ENCODE measurements at places on chromosomes 5 and 9.

GRCh38 chr5:115461093-115461492, 83.5 kb downstream of the FEM1C start:
- no peak for DNase-seq

DNA sequence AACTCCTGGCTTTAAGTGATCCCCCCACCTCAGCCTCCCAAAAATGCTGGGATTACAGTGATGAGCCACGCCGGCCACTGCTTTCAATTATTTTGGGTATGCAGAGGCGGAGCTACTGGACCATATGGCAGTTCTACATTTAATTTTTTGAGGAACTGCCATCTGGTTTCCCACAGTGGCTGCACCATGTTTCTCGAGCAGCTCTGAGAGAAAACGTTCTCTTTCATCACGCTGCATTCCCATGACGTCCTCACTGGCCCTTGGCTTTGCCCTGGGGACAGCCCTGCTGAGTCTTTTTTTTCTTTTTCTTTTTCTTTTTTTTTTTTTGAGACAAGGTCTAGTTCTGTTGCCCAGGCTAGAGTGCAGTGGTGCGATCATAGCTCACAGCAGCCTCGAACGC, 35.5 kb upstream of the GRHPR start:
- no peak for DNase-seq

DNA sequence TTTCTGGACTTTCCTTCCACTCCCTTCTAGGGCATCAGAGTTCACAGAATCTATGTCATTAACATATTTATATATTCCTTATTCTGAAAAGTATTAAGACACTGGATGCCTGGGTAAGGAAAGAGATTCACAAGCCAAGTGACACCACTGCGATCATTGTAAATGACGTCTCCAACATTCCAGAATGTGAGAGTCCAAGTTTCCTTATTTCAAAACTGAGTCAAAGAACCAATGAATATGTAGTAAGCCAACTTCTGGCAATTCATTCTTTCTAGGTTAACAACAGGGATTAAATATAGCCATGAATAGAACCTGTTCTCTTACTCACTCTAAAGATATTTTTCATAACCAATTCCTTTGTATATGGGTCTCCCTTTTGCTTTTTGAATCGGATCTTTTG, 18.1 kb downstream of the RAI14 start:
- no peak for DNase-seq

DNA sequence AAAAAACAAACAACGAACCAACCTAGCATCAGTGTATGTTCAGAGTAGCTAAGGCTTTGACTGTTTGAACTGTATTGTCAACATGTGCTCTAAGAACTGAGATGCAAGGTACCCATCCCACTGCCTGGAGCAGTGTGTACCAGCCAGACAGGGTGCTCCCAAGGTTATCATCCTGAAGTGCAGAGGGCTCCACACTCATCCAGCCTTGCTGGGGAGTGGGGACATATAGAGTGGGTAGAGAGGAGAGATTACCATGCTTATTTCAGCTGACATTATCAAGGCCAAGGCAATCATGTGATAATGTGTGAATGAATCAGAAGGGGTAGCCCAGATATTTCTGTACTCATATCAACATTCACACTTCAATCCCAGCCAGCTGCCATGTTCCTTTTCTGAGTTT, 68.7 kb upstream of the ZNF622 start:
- DNase-seq: no peak

DNA sequence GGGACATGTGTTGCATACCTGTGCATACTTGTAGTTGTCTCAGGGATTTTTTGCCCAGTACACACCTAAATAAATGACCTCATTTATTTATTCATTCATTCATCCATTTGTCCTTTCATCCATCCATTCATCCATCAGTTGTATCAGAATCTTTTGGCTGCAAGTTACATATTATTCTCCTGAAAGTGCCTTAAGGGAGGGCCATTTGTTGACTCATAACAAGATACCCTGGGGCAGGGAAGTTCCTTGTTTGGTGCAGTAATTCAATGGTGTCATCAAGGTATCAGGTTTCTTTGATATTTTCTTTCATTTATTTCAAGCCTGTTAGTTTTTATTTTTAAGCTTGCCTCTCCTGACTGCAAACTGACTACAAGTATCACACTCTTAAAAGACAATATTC, 597.9 kb upstream of the TLE4 start:
- no peak for DNase-seq

- no peak for DNase-seq
Measured at GRCh38 chr5:85512896-85513295, 1104.8 kb upstream of the COX7C start.

GRCh38 chr9:116141864-116142561, 11.6 kb upstream of the PAPPA start:
- DNase-seq: no peak

- DNase-seq: no peak
Measured at GRCh38 chr5:157459715-157460599, at the start of gene NIPAL4. Gene NIPAL4 (plus strand): TSS chr5:157460213. CDS start chr5:157460321, 108 bp downstream.

DNA sequence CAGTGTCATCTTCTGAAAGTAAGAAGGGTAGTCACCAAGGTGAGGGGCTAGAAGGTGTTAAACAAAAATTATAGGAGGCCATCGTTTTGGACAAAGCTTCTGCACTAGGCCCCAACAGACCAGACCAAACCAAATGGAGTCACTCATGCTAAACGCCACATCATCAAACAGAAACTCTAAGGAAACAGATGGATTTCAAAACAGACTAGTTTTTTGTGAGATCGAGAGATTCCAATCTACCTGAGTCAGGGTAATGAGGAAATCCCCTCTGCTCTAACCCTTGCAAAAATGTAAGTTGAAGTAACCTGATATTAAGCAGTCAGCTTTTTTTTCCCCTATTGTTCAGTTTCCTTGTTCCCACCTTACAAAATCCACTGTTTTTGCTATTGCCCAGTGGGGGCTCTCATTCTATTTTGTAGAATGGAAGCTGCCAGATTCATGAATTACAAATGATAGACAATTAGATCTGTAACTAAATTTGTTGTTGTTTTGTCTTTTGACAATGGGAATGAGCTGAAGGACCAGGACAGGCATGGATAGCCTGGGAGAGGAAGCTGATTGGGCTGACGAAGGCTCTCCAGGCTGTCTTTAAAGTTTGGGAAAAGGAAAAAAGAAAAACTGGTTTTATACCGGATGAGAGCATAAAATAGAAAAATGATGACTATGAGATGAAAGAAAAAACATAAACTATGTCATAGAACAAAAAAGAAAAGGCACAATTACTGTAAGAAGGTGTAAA, 94.7 kb upstream of the ADAMTSL1 start:
- no peak for DNase-seq

GRCh38 chr5:141822144-141822543, 56.1 kb downstream of the PCDH1 start:
- no peak for DNase-seq

- DNase-seq: no peak
Measured at GRCh38 chr9:86978413-86978812, 31.1 kb upstream of the GAS1 start.

- DNase-seq: no peak
Measured at GRCh38 chr5:164472165-164472564, 966.7 kb downstream of the MAT2B start.

GRCh38 chr5:173888473-173889131, 453 bp downstream of the CPEB4 start:
- no peak for DNase-seq

- no peak for DNase-seq
Measured at GRCh38 chr5:141872496-141873356, 5.5 kb downstream of the PCDH1 start.

DNA sequence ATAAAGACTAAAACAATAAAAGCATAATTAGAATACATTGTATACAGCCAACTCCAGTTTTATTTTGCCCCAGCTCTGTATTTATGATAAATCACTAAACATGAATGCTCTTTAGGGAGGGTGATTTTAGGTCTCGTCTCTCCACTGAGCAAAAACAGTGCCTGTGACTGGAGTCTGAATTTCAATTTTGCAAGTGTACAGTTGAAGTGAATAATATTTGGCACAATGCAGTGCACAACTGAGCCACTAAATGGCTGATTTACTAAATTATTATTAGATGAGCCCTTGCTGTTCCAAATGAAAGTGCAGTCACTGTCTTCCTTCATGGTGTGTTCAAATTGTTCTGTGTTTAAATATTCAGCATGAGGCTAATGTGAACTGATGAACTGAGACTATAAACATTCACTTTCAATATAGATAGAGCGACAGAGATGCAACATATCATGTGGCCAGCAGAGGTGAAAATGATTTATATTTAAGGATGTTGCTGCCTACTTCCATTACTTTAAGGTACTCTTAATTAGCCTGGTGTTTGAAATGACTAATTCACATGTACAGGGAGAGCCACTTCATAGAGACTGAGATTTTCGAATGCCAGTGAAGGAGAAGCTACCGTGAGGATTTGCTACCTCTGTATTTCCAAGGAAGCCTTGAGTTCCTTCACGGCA, 375.1 kb downstream of the EBF1 start:
- no peak for DNase-seq

DNA sequence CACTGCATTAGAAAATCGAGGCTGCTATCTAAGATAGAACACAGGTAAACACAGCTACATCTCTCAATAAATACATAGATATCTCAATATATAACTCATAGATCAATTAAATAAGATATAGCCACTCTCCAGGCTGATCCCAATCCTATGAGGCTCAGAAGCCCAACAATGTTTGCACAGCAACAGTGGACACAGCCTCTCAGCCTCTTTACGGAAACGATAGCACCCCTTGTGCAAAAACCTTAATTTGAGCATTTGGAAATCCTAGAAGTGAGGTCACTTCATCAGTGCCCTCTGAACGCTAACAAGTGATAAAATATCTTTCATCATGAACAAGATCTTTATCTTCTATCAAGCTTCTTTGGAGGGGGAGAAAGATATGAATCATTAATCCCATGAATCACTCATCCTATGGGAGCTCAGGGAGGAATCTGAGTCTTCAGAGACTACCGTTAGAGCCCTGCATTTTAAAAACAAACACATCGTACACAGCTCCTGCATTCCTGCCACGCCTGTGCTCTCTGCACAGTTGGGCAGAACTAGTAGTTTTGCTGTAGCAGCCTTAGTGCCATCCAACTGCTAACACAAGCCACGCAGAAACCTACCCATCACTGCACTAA, 71.4 kb downstream of the MED27 start:
- no peak for DNase-seq

GRCh38 chr9:117725426-117725887, 21.3 kb downstream of the TLR4 start:
- DNase-seq: no peak
